Glutamatergic neuron (in vitro differentiated cells): ENCODE measurements at places on chromosomes 16 and 17.

DNA sequence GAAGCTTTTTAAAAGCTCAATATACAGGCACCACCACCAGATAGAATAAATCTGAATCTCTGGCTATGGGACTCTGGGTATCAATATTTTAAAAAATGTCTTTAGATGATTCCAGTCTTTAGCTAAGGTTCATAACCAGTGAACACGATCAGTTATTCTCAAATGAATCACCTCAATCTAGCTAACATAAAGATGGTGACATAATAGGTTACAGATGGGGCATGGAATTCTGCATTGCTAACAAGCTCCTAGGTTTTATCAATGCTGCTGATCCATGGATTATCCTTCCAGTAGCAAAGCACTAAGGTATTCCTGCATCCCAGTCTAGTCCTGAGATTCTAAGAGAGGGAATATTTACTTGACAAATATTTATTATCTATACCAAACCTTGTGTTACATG is 415.5 kb upstream of the CDH11 start:
- no peak for DNase-seq

GRCh38 chr17:48131216-48131824 is 23.8 kb downstream of the SNX11 start:
- peak; percentile 40 for DNase-seq

DNA sequence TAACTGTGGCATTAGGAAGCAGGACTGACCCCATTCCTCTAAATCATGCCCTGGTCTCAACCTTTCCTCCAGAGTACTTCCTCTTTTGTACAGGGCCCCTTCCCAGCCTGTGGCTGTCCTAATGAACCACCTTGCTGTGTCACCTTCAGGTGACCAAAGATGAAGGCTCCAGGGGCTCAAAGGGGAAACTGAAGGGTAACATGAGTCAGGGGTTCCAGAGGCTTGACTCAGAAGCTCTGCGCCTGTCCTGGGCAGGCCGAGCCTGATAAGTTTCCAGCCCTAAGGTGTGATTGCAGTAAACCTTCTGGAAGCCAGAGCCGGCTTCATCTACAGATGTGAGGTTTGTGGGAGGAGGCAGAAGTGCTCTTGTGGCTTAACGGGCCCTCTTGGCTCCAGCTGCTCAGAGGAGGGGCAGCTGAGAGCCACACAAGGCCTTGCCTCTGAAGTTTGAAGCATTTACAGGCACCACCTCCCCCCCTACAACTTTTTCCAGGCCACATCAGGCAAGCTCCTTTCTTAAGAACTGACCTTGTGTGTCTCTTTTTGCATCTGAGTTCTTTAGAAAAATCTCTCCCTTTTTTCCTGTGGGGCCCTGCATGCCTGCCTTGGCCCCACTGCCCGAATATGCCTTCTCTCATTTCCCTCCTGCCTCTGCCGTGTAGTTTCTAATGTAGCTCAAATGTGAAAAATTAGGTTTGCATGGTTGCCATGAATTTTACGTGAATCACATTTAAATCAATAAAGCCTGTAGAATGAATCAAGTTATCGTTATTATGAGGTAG is 149.9 kb downstream of the CLEC16A start:
- no peak for DNase-seq

- DNase-seq = no peak
These were observed 293.4 kb downstream of the XYLT1 start for GRCh38 chr16:17177242-17177958.

DNA sequence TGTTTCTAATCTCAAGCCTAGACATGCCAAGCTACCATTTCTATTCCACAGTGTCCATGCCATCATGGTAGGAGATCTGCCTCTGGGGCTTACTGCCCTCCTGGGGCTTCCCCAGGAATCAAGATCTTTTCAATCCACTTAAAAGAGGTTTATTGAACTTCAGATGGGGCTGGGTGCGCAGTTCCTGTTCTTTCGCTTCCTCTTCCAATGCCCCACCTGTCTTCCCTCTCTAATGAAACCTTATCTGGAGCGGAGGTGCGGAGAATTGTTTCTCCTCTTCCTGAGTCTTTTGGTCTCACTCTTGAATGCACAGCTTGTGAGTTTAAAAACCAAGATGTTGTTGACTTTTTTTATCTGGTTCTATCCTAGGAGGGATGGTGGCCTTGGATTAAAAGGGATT is 30.4 kb upstream of the METTL16 start:
- DNase-seq = no peak

GRCh38 chr16:72996291-72997062 is 51.5 kb downstream of the ZFHX3 start:
- DNase-seq = no peak
